ENCODE measurements at places on chromosomes 7 and 10.

GRCh38 chr7:35831208-35831607 lies 30.4 kb downstream of the SEPTIN7 start:
- DNase-seq = no peak

DNA sequence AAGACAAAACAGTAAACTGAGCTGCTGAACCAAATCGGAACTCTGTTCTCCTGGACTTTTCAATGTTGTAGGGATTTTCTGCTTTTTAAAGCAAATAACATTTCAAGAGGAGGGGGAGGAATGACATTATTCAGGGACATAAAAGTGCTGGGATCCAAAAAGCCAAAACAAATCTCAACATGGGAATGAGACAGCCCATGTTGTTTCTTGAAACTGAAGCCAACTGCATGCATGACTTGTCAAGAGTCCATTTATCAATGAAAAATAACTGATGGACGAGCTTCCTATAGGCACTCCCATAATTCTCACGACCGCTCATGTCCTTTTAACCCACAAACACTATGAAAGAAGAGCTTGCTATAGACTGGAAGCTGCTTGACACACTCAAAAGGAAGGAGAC lies 27.8 kb downstream of the FAM53B start:
- DNase-seq = no peak

GRCh38 chr7:44472843-44473242 lies 17.6 kb downstream of the NUDCD3 start:
- no peak for DNase-seq

DNA sequence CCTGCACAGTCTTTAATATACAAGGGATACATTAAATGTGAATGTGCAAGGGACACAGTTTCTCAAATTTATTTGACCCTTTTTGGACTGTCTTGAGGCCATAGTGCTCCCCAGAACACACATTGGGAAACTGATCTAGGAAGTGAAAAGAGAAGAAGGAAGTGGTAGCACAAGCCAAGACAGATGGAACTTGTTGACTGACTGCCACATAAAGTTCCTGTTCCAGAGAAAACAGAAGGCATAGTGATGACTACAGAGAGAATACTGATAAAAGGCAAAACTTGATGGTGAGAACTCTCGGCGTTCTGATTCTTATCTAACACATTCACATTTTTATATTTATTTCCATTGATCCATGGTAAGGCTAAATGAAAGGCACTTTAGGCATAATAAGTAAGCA lies 1216.4 kb downstream of the CNTNAP2 start:
- no peak for DNase-seq

GRCh38 chr10:62541811-62542210 lies 167.6 kb downstream of the ZNF365 start:
- no peak for DNase-seq

DNA sequence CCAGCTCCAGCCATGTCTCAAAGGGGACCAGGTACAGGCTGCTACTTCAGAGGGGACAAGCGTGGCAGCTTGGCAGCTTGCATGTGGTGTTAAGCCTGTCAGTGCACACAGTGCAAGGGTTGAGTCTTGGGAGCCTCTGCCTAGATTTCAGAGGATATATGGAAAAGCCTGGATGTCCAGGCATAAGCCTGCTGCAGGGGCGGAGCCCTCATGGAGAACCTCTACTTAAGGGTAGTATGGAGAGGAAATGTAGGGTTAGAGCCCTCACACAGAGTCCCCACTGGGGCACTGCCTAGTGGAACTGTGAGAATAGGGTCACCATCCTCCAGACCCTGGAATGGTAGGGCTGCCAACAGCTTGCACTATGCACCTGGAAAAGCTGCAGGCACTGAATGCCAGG lies 7.7 kb upstream of the NT5C3A start:
- no peak for DNase-seq

DNA sequence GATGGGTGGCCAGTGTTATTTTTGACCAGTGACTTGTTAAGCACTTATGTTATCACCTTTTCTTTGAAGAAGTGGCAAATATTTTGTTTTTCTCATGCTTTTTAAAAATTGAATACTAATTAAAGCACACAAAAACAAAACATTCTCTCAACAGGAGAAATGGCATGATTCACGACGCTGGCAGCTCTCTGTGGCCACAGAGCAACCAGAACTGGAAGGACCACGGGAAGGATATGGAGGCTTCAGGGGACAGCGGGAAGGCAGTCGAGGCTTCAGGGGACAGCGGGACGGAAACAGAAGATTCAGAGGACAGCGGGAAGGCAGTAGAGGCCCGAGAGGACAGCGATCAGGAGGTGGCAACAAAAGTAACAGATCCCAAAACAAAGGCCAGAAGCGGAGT lies 6.2 kb upstream of the KIFBP start:
- no peak for DNase-seq

GRCh38 chr10:28558923-28559508 lies 26.1 kb downstream of the WAC start:
- no peak for DNase-seq
